ENCODE measurements at places on chromosomes 7 and 10. TPM values are rescaled to one million over a fixed set of nuclear protein-coding genes. Genes with fewer than 3 reads are reported as not detected.

PLPP4 gene
- total RNA-seq = 0.43 TPM

SH2D4B gene
- not detected for total RNA-seq

CTAGE4 gene
- 1.0 TPM for total RNA-seq

PIK3AP1 gene
- 0.26 TPM for total RNA-seq

FAM237B gene
- not detected for total RNA-seq

SLC18A2 gene
- total RNA-seq = not detected

C10orf105 gene
- total RNA-seq = 2.9 TPM

AFAP1L2 gene
- total RNA-seq = 0.13 TPM

CTAGE8 gene
- total RNA-seq = 3.1 TPM

SYNPO2L gene
- not detected for total RNA-seq

KLF14 gene
- 0.13 TPM for total RNA-seq

OGA gene
- 150 TPM for total RNA-seq

SPDYE8 gene
- not detected for total RNA-seq

CAMK2B gene
- 0.26 TPM for total RNA-seq

GSAP gene
- total RNA-seq = 3.3 TPM

MMP21 gene
- total RNA-seq = not detected

SEMA3D gene
- total RNA-seq = 10.3 TPM

PODXL gene
- total RNA-seq = 7.8 TPM

SPDYE1 gene
- not detected for total RNA-seq

NRCAM gene
- total RNA-seq = 0.13 TPM

OR2A7 gene
- total RNA-seq = 1.9 TPM

VAX1 gene
- not detected for total RNA-seq

C10orf67 gene
- not detected for total RNA-seq

SEMA4G gene
- 0.26 TPM for total RNA-seq

ARHGEF5 gene
- 5.6 TPM for total RNA-seq

ITPRID1 gene
- not detected for total RNA-seq

NACAD gene
- 2.5 TPM for total RNA-seq

MALRD1 gene
- total RNA-seq = 1.7 TPM

HOXA3 gene
- 9.4 TPM for total RNA-seq

PHYH gene
- total RNA-seq = 35.3 TPM
